Substantia nigra (tissue), 51 donors: ENCODE measurements at places on chromosomes 4 and X.
A peak's percentile ranks its signal among the peaks of the same experiment; 100 is the strongest.

DNA sequence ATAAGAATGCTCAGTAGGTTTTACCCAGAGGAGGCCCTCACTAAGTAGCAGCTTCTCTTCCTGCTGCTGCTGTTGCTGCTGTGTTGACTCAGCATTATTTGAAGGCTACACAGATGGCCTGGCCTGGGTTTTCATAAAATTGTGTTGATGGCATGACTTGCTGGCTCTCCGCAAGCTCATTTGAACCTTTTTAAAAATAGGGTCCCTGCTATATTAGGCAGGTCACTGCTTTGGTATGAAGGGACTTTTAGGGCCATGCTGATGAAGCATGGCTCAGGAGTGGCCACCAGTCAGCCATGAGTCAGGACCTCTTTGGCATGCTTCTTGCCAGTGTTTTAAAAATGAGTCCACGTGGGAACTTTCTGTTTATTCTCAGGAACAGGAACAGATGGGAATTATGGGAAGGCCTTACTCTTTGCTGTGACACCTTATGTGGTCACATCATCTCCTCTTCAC, 128.7 kb downstream of the MID1IP1 start:
- no peak for DNase-seq

DNA sequence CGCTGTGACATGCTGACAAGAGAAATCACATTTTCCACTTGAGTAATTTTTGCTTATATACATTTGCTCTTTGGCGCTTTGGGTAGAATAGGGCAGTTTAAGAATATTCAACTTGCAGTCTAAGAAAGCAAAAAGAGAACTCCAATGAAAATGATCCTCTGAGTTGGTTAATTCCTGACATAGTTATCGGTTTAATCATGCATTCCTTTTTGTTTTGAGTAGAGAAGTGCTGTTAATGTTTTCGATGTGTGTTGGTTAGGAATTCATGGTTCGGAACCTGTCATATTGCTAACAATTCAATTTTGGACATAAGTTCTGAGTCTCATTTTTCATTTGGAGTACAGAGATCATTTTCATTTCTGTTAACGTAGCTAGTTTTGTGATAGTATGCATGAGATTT, 700.6 kb upstream of the PITX2 start:
- no peak for DNase-seq

GRCh38 chr4:14496969-14497368, 505.3 kb upstream of the CPEB2 start:
- no peak for DNase-seq

DNA sequence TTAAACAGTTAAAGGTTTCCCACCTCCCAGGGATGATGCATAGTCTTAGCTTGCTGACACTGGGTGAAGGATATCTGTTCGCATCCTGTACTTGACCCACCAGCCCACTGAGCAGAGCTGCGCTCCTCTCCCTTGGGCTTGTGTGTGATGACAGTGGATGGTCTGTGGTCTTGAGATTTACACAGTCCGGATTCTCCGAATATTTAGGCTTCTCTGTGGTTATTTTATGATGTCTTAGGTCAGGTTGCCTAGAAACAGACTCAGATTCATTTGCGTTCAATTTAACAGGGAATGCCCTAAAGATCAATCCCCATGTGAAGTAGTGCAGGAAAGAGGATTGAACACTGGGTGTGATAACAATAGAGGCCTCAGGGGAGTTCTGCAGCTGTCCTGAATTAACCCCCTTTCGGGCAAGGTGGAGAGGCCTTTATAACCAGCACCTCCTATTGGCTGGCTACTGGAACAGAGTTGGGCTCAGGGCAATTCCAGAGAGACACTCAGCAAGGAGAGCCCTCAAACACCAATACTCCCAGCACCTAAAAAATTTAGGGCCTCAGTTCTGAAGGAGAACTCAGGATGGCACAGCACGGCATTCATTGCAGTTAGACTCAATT, 653.2 kb upstream of the GALNT7 start:
- DNase-seq = no peak

GRCh38 chrX:100895365-100896075, 21.4 kb upstream of the NOX1 start:
- DNase-seq = no peak

DNA sequence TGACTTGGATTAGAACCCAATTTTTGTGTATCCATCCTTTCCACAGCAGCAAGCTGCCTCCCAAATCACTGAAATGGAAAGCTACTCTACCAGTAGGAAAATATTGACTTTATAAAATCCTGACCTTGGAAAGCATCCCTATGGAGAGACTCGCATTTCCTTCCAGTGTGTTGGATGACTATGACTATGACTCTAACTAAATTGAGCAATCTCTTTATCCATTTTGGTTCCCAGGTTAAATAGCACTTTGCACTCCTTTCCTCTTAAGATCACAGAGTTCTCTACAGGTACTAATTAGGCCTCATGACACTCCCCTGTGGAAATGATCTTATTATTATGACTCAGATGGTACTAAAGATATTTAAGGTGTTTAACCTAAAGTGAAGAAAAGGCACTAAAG, 431.8 kb downstream of the PPARGC1A start:
- no peak for DNase-seq

DNA sequence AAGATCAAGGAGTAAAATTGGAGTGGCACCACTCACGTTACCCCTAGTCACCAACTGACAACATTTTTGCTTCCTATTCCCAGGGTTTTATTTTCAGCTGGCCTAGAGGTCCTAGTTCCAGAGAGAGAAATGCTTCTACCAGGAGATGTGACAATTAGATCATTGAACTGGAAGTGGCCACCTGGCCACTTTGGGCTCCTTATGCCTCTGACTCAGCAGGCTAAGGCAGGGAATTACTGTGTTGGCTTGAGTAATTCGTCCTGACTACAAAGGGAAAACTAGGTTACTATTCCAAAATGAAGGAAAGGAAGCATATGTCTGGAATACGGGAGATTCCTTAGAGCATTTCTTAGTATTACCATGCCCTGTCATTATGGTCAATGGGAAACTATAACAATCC, 831.6 kb upstream of the NDST4 start:
- DNase-seq = no peak

- no peak for DNase-seq
Observed at GRCh38 chr4:187893418-187893817, 102.2 kb upstream of the ZFP42 start.

GRCh38 chr4:125772680-125773079, 457.9 kb downstream of the FAT4 start:
- no peak for DNase-seq

GRCh38 chrX:142994988-142995387, 30.7 kb upstream of the SPANXN4 start:
- DNase-seq = no peak

DNA sequence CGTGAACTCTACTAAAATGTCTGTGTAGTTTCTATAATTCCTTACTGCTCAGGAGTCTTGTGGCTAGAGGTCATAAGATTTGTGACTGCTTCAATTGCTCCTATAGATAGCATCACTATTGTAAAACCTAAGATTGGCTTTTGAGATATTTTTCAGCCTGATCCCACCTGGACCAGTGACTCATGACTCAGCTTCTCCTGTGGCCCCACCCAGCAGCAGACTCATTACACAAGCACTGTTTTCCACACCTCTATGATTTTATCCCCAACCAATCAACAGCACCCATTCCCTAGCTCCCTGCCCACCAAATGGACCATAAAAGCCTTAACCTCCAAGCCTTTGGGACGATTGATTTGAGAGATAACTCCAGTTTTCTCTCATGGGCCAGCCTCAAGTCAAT, 1157.0 kb upstream of the INTU start:
- no peak for DNase-seq

GRCh38 chrX:7950865-7951264, 23.7 kb upstream of the PNPLA4 start:
- DNase-seq = no peak

DNA sequence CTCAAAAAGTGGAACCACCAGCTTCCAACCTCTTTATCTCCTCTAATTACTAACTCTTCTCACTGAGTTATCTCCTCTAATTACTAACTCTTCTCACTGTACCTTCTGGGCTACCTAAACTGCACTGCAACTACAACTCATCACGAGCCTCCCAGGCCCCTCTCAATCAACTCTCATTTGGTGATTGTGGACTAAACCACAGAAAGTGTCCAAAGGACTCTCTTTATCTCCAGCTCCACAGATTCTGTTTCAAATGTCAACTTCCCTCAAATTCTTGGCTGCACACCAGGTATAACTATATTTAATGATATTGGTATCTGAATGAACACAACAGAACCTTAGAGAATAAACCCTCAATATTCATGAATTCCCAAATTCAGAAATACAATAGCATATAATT, 182.9 kb downstream of the MAML3 start:
- no peak for DNase-seq

DNA sequence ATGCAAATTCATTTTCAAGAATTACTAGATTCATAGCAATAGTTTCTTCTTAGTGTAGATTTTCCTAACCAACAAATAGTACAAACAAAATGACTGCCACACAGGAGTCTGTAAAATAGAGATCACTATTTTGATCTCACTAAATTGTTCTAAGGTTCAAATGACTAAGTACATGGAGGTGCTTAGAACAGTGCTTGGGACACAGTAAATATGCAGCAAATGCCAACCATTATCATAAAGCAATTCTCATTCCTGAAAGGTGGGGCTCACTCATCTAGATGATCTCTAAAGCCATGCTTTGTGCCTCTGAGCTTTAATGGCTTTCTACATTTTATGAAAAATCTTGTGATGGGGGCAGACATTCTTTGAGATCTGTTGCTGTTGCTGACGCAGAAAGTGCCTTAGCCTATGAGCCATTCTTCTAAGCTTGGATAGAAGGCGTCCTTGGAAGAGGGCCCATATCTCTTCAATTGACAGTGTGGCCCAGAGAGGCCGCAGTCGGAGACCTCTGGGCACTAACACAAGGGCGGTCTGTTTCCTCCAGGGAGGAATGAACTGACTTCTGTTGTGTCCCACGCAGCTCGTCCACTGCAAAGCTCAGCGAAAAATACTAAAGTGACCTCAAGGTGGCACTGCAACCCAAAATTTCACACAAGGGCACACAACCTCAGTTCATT, 23.5 kb downstream of the TLR10 start:
- peak; percentile 81 for DNase-seq

DNA sequence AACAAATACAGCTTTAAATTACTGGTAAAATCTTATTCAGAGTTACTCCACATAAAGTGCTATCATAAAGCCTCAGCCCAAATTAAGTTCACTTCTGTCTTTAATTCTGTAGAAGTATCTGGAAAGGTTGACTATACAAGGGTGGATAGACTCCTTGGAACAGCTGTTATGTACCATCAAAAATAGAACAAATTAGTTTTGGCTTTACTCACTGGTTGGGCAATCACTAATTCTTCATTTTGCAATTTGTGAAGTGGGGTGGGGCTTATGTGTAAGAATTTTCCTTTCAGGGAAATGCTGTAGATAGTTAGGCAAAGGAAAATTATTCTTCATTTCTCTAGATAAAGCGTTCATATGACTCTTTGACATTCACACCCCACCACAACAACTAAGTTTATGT, 7.8 kb downstream of the DIAPH2 start:
- no peak for DNase-seq

GRCh38 chr4:48832571-48832970, 1.7 kb downstream of the OCIAD1 start:
- DNase-seq = no peak

DNA sequence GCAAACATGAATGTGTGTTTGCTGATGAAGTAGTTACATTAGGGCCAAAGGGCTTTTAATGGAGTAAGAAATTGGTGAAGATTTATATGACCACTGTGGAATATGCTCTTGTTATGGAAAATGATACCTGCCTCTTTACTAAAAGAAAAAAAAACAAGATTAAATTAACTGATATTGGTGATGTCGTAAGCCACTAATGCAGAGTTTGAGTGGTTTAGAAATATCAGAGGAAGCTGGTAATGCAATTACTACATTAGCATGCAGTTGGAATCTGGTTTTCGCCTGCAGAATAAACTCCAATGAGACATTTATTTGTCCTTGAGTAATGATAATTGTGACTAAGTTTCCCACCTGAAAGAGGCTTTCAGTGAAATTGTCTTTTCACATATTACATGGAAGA, 597.9 kb downstream of the GALNTL6 start:
- DNase-seq = no peak

DNA sequence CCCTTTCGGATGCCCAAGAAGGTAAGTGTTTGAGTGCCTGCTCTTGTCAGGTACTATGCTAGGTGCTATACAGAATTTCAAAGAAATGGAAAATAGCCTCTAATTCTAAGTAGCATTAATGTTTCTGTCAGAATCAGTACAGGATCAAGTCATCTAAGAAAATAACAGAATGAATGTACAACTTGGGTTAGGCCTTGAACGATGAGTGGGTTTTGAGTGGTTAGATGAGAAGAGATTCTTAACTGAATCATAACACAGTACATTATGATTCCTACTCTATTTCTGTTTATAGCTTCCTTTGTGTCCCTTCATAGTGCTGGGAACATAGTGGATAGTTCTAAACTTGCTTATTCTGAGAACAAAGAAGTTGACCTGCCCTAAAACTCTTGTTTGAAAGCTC, 253.9 kb downstream of the GLUD2 start:
- DNase-seq = no peak

DNA sequence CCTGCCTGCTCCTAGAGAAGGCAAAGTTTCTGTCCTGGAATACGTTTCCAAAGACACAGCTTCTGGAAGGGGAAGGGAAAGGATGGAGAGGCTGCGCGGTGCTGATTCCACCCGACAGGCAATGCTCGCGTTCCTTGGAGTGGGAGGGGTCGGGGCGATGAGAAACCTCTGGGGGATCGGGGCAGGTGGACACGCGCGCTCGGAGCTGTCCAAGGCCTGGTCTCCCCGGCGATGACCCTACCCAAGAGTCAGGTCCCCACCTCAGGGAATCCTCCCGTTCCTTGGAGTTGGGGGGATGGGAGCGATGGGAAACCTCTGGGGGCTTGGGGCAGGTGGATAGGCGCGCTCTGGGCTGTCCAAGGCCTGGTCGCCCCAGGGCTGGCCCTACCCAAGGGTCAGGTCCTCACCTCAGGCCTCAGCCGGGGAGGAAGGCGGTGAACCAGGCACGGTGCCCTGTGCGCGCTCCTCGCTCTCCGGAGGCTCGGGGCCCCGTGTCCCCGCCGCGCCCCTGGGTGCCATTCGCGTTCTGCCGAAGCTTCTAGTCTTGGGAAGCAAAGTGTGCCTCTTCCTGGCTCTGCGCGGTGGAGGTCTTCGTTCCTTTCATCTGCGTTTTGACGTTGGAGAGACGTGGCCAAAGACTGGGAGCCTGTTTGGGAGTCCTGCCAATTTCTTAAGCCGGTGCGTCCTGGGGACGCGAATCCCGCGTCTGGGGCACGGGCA, 10.6 kb upstream of the SHOX start:
- DNase-seq = no peak

DNA sequence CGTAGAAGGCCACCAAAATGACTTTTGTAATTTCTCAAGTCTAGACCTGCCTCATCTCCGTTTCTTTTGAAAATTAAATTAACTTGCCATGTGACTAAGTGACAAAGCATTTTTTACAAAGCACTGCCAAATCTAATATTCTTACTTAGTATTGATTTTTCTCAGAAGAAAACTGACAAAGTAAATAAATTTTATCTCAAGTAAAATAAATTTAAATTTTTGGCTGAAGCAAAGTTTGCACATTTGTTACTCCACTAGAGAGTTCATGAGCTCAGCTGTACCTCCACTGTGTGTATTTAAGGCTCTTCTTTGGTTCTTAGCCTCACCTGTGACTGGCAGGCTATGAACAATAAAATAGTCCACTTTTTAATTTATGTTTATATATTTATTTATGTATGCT, 441.1 kb upstream of the PCDH10 start:
- no peak for DNase-seq

GRCh38 chr4:1910643-1911042, 39.5 kb downstream of the NSD2 start:
- no peak for DNase-seq
